ENCODE measurements at places on chromosomes 16 and 17.

DNA sequence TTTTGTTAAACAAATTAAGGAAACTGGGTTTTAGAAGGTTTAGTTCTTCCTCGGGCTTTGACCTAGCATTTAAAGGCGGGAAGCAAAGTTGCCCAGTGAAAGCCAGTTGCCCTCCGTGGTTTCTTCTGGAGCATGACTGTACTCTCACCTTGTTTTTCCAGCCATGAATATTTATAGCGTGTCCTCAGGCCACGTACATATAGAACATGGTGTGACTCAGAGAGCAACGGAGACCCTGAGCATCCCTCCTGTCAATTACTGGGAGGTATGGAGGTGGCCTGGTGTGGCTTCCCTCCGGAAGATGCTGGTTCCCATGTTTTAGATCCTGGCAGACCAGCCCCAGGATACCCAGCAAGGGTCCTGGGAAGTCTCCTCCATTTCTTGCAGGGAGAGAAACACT is 48.4 kb downstream of the AKAP1 start:
- no peak for ATAC-seq

DNA sequence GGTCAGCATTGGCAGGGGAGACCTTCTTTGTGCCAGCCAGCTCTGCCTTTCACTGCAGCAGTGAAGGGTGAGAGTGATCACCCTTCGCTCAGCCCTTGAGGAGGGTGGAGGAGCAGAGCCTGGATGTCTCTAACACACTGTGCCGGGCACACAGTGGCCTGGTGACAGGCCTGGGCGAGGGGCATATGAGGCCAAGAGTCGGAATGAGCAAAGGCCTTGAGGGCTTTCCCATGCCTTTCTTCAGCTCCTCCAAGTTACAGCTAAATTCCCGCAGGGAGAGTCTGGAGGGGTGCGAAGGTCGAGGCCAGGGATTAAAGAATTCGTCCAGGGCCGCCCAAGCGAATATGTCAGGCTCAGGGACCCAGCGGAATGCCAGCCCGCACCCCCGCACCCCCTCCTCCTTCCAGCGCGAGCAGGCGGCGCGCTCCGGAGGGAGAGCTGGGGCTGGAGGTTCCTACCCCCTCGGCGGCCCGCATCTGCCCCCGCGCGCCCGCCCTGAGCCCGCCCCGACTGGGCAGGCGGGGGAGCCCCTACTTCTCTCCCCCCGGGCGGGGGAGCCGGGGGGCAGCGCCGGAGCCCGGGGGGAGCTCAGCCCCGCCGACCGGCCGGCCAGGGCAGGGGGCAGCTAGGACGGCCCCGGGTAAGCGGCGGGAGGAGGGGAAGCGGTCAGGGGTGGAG is at the start of gene RASL10B:
RASL10B (plus strand) TSS at position 401 of the 678 bp plus-strand sequence. CDS start 3,546 bp downstream, outside the sequence.
- peak; percentile 85 for ATAC-seq

DNA sequence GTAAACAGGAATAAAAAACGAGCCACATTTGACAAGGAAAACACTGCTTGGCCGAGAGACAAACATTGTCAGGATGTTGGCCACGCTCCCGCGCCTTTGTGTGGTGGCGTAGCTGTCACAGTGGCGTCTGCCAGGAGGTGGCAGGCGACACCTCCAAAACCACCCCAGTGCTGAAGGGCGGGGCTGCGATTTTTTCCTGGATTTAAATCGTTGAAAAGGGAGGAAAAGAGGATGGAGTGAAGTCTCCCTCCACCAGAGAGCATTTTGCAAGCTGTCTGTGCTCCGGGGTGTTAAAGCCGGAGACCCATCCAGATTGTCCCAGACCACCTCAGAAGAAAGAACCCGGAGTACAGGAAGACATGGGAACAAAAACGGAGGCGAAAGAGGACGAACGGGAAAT is 12.7 kb downstream of the MRM3 start:
- ATAC-seq = peak; percentile 68

- ATAC-seq = no peak
Measured at GRCh38 chr16:66043326-66043725, 323.2 kb upstream of the CDH5 start.

GRCh38 chr17:29180034-29180787 is at the start of gene MYO18A:
TSS of gene MYO18A (minus strand) at chr17:29180398. CDS start at chr17:29166940, 13,458 bp downstream.
- peak; percentile 94 for ATAC-seq

GRCh38 chr17:37759014-37759637 is 14.3 kb upstream of the HNF1B start:
- ATAC-seq = no peak

- peak; percentile 51 for ATAC-seq
Measured at GRCh38 chr17:30476726-30477082, 504 bp upstream of the GOSR1 start.

GRCh38 chr17:4785311-4786105 is 656 bp downstream of the VMO1 start:
- no peak for ATAC-seq

DNA sequence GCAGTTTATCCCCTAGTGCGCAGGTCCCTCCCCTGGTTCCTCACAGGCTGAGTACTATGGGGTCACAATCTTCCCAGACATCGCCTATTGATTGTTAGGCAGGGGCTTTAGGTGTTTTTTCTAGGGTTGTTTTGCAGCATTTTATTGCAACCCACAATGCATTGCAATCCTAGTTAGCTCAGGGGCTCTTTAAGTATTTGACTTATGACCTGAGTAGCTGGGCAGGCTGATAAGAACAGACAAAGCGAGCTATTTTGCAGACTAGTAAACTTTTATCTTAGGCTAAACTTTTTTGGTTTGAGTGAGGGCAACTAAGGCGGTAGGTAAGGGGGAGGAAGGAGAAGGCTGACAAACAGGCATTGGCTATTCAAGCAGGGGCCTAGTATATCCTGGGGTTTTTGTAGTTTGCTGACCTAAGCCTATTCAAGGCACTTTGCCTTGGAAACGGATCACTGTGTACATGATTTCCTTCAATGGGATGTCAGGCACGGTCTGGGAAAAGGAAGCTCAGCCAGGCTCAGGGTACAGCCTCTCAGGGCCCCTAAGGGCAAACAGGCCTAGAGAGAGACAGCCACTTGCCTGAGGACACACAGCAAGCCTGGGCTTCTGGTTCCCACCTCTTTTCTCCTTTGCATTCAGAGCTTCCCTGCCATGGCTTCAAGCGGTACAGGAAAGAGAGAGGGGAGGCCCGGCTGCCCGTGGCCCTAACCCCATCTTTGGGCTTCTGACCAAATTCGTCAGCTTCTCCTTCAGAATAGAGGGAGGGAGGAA is 6.4 kb downstream of the DRC7 start:
- ATAC-seq = no peak

DNA sequence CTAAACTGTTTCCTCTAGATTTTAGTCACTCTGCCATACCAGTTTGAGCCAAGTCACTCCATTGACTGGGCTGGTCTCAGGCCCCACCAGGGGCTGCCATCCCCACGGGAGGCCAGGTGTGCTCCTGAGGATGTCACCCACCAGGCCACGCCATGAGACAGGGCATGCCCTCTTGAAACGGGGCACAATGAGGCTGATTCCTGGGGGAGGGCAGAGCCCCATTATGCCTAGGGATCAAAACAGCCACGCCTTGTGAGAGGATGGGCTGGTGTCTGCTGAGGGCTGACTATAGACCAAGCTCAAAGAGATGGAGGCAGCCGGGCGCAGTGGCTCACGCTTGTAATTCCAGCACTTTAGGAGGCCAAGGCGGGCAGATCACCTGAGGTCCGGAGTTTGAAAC is 21.5 kb downstream of the GINS2 start:
- ATAC-seq = no peak

GRCh38 chr17:30405161-30405560 is 26.4 kb downstream of the CPD start:
- no peak for ATAC-seq

DNA sequence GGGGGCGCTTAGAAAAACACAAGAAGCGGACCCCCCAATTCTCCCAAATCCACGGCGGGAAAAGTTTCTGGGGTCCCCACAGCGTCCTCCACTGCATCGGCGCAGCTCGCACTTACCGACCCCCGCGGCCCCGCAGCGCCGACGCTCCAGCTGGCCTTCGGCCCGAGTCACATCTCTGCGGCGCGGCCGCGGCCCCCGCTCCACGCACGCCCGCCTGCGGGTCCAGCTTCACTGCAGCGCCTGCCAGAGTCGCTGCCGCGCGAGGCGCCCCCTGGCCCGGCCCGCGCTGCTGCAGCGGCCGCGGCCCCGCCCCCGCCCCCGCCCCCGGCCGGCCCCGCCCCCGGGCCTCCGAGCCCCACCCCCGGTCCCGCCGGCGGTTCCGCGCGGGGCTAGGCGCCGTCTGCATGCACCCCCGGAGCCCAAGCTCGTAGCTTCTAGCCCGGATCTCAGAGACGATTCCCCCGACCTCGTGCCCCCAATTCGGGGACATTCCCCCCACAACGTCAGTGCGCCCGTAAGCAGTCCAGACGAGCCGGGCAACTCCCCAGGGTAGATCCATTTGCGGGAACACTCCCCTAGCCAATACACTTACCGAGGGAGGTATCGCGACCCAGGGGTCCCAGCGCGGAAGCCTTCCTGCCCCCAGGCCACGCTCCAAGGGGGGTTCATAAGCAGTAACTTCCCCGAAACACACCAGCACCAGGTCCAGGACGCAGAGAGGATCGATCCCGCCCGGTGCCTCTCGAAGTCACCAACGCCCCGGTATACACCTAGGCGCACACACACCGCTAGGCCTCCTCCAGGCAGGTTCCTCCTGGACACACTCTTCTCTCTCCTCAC is at the start of gene GPRC5B:
GPRC5B (minus strand) TSS at position 238 of the 840 bp plus-strand sequence. CDS start 12,003 bp downstream, outside the sequence.
- peak; percentile 63 for ATAC-seq

DNA sequence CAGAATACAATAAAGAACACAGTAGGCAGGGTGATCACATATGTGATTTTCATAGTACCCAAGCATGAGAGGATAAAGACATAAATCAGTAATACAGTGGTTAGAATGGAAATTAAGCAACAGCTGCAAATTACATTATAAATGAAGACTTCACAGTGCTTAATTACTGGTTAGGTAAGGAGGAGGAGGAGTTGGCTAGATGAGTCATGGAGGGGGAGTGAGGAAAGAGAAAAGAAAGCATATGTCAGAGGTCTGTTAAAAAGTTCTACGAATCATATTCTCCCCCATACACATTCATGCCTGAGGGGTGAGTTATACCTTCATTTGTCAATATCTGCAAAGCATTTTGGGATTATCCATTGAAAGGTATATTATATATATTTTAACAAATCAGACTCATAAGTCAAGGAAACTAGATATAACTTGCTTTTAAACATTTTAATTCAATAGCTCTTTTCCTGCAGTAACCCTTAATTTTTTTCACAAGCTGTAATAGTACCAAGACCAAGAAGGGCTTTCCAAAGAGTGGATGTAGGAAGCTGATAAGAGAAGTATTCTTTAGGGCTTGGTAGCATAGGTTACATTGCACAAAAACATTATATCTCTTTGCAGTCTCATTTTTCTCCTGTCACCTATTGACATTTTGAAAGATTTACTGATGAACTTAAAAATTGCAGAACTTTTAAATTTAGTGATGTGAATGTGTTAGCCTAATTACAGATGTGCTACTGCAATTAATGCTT is 99.3 kb downstream of the STXBP4 start:
- ATAC-seq = no peak

GRCh38 chr16:65106757-65107156 is 15.1 kb downstream of the CDH11 start:
- peak; percentile 60 for ATAC-seq

DNA sequence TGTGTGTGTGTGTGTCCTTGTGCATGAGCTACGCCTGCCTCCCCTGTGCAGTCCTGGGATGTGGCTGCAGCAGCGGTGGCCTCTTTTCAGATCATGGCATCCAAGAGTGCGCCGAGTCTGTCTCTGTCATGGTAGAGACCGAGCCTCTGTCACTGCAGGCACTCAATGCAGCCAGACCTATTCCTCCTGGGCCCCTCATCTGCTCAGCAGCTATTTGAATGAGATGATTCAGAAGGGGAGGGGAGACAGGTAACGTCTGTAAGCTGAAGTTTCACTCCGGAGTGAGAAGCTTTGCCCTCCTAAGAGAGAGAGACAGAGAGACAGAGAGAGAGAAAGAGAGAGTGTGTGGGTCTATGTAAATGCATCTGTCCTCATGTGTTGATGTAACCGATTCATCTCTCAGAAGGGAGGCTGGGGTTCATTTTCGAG is 22.5 kb downstream of the STAT5A start:
- no peak for ATAC-seq

DNA sequence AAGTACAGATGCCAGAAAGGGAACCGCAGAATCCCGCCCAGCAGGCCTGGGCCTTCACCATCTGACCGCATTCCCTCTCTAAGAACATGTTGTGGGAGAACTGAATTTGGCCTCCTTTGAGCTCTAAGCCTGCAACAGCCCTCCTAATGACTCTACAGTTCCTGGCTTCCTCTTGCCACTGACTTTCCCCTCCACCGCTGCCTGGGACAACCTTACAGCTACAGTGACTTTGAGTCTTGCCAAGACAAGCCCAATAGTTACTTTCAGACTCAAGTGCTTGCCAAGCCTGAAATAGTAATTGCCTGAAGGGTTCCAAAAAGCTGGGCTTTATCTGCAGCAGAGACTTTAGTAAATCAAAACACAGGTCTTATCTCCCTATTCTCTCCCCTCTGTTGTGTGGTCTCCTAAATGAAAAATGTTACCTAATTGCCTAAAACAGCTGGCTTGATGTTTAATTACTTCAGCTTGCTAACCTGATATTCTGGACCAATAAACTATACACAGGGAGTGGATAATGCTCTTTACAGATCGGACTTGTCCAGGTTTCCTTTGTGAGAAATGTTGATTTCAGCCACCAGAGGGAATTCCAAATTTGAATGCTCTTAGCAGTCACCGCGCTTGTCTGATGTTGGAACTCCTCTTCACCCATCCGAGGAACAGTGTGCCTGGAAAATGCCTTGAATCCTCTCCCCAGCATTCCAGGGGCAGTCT is 85.1 kb upstream of the TBX2 start:
- ATAC-seq = peak; percentile 59

DNA sequence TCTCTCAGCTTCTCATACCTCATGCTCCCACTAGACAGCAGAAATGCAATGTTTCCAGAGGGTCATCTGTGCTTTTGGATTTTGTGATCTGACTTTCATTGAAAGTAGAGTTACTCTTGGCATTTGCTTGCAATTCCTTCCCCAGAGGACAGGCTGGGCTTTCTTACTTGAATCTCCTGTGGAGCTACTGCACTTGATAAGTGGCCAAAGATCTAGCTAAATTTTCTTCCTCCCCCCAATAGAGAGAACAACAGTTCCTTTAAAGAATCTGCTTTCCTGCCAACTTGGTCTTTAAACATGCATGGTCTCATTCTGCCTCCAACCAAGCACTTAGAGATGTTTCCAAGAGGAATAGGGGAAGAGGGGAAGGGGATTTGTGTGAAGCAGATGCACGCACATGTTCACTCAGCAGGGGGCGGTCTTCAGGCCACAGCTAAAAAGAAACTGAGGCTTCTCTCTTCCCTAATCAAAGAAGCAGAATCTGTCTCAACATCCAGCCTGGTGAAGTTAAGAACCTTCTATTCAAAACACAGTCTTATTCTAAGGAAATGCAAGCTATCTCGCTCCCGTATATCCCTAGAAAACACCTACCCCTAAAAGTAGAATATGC is 229.6 kb downstream of the ZFHX3 start:
- ATAC-seq = no peak

DNA sequence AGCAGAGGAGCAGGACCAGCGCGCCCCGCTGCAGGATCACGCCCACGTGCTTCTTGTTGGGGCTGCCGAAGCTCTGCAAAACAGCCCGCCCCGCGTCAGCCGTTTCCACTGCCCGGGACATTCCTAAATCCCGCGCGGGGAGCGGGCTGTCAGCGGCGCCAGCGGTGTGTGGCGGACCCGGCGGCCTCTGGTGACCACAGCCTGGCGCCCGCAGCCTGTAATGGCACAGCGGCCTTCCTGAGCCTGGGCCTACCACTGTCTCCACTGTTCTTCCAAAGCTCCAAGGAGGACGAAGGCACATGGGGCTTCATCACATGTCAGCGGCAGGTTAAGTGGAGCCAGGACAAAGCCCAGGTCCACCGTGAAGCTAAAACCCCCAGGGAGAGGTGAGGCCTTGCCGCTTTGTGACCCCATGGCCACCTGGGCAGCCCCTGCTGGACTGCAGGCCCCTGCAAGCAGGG is 2.5 kb downstream of the SLC47A2 start:
- ATAC-seq = no peak

Data from SK-N-SH treated with all-trans-retinoic acid at 6 μM for 48 hours (cell line).